ENCODE measurements at places on chromosomes 6 and 20.

DNA sequence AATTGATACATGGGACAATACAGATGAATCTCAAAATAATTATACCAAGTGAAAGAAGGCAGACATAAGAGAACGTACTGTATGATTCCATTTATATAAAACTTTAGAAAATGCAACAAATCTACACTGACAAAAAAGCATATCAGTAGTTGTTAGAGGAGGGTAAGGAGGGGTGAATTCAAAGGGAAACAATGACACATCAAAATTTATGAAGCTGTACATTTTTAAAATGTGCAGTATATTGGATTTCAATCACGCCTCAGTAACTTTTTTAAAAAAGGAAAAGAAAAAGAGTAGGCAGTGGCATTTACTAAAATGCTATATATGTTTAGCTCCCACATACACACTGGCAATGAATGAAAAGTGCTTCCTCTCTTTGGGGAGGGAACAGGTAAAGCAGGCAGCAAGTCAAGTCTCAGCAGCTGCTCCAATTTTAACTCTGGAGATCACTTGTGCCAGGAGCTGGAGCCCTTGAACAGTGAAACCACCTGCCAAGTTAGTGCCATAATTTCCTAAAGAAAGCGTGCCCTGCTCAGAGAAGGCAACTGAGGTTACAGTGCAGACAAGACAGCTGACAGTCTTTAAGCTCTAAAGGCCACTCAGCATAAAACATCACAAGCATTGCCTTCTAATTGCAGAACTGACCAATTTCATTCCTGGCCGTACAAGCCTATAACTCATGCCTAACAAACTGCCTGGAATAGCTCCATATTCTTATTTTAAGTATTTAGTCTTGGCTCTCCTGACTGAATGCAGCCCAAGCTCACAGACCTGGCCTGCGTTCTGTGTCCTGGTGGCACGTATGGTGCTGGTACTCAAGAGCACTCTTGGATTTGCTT lies 10.9 kb downstream of the FKBP1A start:
- DNase-seq: no peak

GRCh38 chr20:56689318-56689717 lies 60.2 kb downstream of the TFAP2C start:
- DNase-seq: no peak

GRCh38 chr6:36947570-36948351 lies 6.8 kb upstream of the PI16 start:
- no peak for DNase-seq

GRCh38 chr6:162181741-162182401 lies 545.7 kb downstream of the PRKN start:
- DNase-seq: no peak

DNA sequence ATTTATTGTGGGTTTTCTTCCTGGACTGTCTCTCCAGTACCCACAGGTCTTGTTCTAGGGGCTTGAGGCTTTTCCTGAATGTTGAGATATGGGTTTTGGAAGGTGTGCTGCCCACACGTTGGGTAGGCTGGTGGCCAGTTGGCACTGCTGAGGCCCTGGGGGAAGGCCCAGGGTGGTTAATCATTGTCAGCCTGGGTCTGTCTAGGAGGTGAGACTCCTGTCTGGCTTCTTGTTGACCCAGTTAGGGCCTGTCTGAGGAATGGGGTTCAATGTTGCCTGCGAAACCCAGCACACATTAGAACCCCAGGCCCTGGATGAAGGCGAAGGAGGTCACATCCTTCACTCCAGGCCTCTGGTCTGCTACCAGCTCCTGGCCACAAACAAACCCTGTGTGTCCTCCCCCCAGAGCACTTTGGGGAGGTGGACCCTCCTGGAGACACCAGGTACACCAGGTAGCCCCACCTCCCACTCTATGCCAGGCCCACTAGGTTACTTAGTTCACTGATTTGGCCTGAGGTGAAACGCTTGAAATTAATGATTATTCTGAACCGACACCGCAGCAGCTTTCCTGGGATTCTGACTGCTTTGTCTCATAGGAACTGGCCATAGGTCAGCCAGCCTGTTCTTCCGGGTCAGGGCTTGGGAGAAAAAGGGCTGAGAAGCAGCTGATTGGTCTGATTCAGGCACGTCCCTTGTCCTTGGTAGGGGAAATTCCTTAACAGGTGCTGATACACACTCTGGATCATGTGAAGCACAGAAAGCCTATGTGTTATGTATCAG lies 15.2 kb downstream of the DNMT3B start:
- no peak for DNase-seq

DNA sequence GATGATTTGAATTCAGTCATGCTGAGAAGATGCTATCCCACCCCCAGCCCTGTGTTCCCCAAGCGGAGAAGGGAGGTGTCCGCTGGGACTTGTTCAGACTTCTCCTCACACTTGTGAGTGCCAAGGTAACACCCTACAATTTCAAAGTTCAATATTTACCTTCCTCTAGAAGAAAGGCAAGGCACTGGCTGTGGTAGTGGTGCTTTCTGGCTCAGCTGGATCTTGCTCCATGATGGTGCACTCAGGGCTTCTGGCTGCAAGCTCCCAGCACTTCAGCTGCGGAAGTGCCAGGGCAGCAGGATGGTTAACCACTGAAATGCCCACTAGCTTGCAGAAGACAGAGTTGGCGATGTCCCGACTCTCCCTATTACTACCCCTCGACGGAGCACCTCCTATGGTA lies 135.4 kb downstream of the MTFR2 start:
- no peak for DNase-seq

GRCh38 chr6:42571611-42572342 lies 7.9 kb downstream of the UBR2 start:
- DNase-seq: no peak

- no peak for DNase-seq
These were observed 15.9 kb downstream of the SLC22A23 start for GRCh38 chr6:3440911-3441310.

DNA sequence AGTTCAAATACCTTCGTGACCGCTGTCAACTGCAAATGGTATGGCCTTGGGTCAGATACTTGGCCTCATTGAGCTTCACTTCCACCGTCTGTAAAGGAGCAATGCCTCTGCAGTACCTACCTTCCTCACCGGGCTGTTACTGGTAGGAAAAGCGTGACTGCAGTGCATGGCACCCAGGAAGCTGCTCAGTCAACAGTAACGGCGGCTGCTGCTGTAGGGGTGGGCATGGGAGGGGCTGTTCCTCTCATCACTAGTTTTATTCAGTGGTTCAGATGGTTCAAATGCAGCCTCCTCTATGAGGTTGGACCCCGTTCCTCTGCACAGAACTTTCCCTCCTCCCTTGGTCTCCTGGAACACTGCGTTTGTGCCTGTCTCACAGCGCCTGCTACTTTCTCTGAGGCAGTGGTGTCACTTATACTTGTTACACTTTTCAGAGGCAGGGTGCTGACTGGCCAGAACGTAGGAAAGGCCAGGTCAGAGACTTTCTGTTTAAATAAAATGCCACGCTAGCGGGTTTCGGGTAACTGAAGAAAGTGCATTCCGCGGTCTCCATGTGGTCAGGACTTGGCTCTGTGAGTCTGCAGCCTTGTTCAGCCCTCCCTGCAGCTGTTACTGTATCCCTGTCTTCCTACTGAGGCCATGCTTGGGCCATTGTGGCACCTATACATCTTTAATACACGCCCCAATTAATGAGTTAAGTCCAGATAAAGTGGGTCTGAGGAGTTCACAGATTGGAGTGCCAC lies 279.6 kb downstream of the NRN1 start:
- no peak for DNase-seq

DNA sequence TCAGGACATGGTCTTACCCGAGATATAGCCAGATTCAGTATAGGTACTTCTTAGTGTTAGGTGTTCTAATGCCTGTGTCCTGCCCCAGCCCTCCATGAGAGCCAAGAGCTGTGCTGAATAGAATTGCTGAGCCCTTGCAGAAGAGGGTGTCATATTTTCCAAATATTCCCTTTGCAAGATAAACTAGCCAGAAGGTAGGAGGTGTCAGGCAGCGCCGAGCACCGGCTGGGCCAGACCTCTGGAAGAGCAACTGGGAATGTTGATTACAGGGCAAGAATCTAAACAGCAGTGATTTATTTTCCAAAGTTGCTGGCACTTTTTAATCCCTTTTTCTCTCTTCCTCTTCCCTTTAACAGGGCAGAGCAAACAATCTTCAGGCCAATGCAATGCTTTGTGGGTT lies 37.1 kb upstream of the EZR start:
- no peak for DNase-seq

- no peak for DNase-seq
These were observed 48.4 kb upstream of the PTGIS start for GRCh38 chr20:49616154-49617007.

GRCh38 chr6:13916230-13916944 lies 8.4 kb upstream of the RNF182 start:
- no peak for DNase-seq

DNA sequence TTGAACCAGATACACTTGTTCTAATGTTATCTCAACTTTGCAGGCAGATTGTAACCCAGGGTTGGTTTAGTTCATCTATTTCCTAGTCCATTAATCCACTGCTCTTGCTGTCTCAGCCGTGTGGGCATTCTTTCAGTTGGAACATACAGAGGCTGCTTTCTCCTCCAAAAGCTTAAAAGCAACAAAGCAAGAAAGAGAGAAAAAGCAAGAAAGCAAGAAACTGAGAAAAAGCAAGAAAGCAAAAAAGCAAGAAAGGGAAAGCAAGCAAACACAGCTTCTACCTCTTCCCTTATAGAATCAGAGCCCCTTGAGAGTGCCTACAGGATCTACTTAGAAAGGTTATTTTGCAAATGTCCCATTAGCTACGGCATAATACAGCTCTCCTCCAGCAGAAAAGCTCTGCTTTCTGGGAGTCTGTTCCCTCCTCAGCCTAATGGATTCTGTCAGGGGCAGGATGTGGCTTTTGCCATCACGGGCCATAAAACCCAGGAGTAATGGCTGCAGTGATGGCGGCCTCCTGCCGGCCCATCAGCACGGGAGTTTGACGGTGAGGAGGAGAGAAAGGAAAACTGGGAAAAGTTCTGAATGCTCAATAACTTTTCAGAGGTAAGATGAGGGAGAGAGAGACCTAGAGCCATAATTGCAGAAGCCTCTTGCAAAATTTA lies 156.8 kb upstream of the JARID2 start:
- DNase-seq: no peak

GRCh38 chr6:138063726-138064125 lies 43.5 kb downstream of the PERP start:
- DNase-seq: no peak

GRCh38 chr20:47273591-47274235 lies 82.8 kb downstream of the ZMYND8 start:
- DNase-seq: no peak

DNA sequence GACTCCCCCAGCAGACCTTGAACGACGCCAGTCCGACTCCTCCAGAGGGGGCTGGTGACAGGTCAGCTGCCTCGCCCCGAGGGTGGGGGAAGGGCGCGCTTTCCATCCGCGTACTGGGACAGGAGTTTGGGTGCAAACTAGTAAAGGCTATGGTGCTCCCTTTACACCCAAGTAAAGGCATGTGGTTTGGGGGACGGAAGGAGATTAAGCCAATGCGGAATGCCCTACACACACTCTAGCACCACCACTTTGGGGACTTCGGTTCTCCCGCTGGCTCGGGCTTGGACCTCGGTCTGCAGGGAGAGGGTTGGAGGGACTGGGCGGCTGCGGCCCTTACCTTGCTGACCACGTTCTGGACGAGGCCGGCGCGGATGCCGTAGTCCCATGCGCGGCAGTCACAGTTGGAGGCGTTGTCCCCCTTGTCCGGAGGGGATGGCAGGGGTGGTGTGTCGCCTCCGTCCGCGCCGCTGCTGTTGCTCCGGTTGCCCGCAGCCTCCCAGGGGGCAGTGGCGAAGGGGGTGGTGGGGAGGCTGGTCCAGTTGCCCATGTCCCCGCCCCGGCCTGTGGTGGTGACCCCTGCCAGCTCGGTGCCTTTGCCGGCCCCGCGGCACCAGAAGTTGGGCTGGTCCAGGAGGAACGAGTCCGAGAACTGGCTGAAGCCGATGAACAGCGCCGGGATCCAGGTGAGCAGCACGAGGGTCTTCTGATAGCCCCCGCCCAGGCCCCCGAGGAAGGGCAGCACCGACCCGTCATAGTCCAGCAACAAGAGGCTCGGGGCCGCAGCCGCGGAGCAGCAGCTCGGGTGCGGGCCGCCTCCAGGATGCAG lies 1.1 kb downstream of the SLC22A23 start:
- DNase-seq: no peak

DNA sequence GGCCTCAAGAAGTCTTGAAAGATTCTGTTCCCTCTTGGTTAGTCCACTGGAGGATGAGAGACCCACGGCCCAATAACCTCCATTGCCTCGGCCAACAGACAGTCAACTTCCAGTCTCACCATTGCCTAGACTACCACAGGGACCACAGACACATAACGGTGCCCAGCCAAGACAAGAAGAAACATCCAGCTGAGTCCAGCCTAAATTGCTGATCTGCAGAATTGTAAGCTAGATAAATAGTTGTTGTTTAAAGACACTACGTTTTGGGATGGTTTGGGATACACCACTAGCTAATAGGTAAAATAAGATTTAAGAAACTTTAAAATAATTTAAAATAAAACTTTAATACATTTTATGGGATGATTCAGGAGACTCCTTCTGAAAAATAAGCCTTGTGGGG lies 324.7 kb upstream of the JAG1 start:
- DNase-seq: no peak

GRCh38 chr6:115899730-115900282 lies 160.9 kb downstream of the FRK start:
- no peak for DNase-seq

- no peak for DNase-seq
These were observed 148.3 kb upstream of the STXBP5 start for GRCh38 chr6:147055821-147056392.

DNA sequence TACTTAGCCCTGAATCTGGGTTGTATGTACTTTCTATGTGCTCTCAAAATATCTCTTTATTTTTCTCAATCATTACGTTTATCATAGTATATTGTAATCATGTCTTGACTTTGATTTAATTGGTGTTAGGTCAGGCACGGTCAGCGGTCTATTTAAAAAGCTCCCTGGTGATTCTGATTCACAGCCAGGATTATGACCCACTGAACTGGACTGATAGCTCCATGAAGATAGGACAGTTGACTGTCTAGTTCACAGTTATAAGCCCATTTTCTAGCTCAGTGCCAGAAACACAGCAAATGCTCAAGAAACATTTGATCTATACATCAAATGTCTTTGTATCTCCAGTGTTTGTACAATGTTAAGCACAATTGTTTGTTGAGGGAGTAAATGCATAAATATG lies 111.5 kb upstream of the CCN2 start:
- DNase-seq: no peak

DNA sequence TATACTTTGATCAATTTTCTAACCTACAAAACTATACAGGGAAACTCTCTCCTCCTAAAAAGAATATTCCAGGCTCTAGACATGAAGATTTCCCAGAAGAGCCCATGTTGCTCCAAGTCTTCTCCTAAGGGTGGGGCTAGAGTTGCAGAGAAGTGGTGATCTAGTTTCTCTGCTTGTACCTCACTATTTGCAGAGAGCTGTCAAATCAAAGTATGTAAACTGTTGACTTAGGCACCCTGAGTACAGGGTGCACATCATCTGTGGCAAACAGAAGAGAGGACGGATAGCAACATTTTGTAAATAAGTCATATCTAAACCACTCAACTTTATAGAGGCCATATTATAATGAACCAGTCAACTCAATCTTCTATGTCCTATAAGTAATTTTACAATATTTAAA lies 250.1 kb downstream of the KHDRBS2 start:
- DNase-seq: no peak

GRCh38 chr6:169456840-169457239 lies 203.2 kb upstream of the THBS2 start:
- DNase-seq: no peak
